ENCODE measurements at places on chromosomes 5 and 9.

DNA sequence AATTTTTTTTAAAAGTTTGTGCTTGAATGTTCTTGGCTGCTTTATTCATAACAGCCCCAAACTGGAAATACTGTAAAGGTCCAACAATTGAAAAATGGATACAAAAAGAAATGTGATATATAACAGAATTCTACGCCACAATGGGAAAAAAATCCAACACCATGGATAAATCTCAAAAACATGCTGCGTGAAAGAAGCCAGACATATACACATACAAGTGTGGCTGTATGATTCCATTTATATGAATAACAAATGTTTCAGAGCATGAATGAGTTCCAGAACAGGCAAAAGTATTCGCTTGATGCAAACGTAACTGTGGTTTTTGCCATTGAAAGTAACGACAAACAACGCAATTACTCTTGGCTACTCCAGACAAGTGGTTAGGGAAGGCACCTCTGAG lies 7.2 kb upstream of the SFXN1 start:
- no peak for DNase-seq

- no peak for DNase-seq
Observed at GRCh38 chr5:68406767-68407241, 191.2 kb downstream of the PIK3R1 start.

GRCh38 chr9:3397766-3398165 lies 128.0 kb downstream of the RFX3 start:
- DNase-seq: no peak

- DNase-seq: no peak
Observed at GRCh38 chr5:179805070-179805528, 1.6 kb downstream of the MGAT4B start.

- no peak for DNase-seq
Observed at GRCh38 chr5:129696636-129697035, 51.3 kb upstream of the MINAR2 start.

DNA sequence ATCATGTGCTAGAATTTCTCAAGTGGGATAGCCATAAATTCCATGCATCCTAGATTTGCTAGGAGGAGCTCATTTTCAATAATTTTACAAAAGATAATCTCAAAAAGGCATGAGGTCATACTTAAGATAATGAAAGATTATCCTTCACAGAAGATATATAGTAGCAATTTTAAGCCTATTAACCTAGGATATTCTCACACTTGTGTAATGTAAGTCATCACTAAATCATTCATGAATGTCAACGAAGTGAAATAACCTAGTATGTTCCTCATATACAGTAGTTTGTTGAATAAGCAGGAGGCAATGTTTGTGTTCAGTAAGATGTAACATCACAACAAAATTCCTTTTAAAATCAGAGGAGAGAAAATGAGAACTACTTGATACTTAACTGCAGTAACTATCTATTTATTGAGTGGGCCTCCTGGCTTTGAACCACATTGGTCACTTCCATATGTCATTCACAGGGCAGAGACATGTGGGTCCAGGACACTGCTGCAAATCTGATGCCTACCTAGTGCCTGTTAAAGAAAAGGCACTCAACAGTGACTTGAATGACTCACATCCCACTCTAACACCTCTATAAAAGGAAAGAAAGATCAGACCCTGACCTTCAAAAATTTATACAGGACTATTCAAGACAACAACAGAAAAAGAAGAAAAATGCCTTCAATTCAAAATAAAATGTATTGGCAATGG lies 8.2 kb downstream of the LIFR start:
- DNase-seq: no peak

GRCh38 chr9:104772714-104773510 lies 9.0 kb downstream of the NIPSNAP3B start:
- DNase-seq: no peak

DNA sequence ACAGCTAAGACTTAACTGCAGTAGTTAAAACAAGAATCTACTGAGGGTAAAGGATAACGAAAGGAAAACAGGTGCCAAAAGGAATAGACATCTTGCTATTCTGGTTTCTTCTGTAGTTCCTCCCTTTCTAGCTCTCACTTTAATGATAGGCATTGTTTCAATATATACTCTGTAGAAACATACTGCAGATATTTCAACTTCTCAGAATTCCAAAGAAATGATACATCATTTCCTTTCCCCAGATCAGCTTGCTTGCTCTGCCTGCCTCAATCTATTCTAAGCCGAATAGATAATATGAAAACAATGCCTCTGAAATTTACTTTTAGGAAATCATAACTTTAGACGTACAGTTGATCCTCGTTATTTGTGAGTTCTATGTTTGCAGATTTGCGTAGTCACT lies 46.3 kb downstream of the ACO1 start:
- peak; percentile 62 for DNase-seq

- DNase-seq: peak; percentile 69
Observed at GRCh38 chr9:83304686-83305085, 233.5 kb downstream of the FRMD3 start.

- DNase-seq: peak; percentile 36
Observed at GRCh38 chr9:96515621-96516470, 65.9 kb downstream of the HABP4 start.

DNA sequence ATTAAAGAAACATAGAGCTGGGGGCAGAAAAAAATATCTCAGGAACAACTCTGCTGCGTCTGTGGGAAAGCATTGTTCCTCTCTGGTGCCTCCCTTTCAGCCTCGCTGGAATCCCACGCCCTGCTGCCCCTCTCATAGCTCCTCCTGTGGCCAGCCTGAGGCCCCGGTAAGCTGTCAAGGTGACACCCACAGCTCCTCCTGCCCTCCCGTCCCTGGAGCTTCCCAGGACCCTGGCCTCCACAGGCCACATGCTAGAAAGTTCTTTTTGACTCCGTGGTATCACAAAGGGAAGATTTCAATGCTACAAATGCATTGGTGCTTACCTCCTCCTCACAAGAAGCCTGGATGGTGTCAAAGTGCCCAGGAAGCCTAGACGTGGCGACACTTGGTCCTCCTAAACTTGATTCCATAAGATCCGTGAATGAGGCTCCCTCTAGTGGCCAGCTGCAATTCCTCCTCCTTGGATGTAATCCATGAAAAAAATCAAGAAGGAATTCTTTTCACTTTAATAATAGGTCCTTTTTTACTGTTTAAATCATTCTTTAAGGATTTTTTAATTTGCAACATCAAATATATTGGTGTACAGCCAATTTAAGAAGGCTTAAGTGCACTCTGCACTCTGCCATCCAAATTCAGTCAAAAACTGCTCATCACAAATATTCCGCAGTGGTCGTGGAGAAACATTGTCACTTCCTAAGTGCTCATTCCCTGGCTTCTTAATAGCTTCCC lies 104.9 kb downstream of the CFAP90 start:
- peak; percentile 77 for DNase-seq

GRCh38 chr5:2627867-2628266 lies 123.6 kb downstream of the IRX2 start:
- DNase-seq: no peak

- no peak for DNase-seq
Observed at GRCh38 chr5:92455011-92455410, 1071.9 kb upstream of the ARRDC3 start.

DNA sequence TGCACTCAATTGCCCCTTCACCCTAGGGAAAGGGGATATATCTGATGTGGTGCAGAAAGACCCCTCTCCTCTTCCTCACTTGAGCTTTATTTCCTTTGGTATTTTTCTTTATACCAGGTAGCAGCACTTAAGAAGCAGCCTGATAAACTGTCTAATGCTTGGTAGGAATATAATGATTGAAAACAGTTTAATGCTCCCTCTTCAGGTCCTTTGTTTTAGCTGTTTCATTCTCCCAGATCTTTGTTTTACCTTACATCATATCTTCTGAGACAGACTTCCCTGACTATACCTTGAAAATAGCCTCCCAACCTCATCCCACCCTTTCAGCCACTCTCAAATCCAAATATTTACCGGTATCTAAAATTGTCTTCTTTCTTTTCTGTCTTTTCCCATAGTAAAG lies 87.9 kb downstream of the NUDT12 start:
- DNase-seq: no peak

DNA sequence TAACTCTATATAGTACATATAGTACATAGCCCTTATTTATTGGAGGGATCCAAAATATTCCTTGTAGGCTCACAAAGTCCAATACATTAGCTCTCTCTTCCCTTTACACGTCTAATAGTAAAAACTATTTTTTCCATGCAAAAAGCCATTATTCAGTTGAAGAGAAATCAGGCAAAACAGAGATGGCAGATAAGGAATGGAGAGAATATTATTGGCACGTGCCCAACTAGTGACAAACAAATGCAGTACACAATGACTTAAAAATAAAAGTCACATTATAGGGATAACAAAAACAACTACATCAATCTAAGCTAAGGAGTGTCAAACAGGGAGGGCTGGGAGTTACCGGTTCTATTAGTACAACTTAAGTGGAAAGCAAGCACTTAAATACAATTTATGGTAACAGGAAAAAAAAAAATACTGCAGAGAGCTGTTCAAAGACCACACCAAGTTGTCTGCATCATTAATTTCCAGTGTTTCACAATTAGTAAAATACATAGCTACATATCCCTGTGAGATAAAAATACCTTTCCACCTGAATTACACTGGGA lies 4.1 kb upstream of the SCAI start:
- DNase-seq: no peak

GRCh38 chr5:14775857-14776256 lies 95.7 kb downstream of the ANKH start:
- peak; percentile 61 for DNase-seq

DNA sequence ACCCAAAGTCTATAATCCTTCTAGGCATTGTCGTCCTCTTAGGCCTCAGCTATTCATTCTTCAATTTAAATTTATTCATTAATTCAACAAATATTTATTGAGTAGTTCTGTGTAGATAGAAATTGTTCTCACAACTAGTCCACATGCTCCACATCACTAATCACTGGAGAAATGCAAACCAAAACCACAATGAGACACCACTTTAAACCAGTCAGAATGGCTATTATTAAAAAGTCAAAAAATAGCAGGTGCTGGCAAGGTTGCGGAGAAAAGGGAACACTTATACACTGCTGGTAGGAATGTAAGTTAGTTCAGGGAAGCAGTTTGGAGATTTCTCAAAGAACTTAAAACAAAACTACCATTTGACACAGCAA lies 51.1 kb upstream of the TNFSF15 start:
- no peak for DNase-seq

DNA sequence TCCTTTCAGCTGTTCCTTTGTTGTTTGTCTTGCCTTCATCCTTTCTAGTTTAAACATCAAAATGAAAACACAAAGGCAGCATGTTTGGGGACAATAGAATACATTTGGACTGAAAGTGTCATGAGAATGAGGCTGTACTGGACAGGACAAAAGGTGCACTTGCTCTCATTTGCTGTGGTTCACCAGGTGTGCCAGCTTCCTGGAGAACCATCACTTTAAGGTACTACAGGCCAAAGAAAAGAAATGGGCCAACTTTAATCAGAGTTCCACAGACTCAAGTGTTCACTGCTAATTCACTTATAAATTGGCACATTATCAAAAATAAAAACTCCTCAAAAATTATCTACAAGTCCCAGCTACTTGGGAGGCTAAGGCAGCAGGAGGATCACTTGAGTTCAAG lies 53.8 kb downstream of the ABHD17B start:
- DNase-seq: no peak

- no peak for DNase-seq
Observed at GRCh38 chr5:12125895-12126294, 221.6 kb upstream of the CTNND2 start.

- DNase-seq: no peak
Observed at GRCh38 chr9:94899464-94900221, 173.1 kb downstream of the AOPEP start.

DNA sequence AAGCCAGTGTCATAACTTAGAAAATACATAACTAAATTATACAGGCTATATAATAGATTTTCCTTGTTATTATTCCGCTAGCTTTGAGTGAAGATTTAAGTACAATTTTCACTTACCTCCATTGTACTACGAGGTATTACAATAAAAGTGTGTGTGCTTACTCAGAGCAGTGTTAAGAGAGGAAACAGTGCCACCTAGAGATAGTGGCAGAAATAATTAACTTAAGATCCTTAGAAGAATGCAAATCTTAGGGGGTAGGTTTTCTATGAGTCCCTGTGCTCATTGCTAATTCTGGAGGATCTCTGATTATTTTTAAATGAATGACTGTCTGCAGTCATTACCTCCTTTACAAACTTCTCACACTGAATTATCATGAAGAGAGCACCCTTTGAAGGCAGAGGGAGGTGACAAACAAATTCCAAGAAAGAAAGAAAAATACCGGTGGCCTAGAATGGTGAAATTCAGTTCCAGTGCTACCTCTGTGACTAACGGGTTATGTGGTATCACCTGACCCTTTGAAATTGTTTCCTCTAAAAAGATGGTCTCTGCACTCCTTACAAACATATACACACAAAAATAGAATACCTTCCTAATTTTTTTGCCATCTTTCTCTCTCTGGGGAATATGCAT lies 379.8 kb downstream of the TRIM36 start:
- DNase-seq: no peak

GRCh38 chr5:56527174-56527573 lies 288.2 kb upstream of the MAP3K1 start:
- no peak for DNase-seq

DNA sequence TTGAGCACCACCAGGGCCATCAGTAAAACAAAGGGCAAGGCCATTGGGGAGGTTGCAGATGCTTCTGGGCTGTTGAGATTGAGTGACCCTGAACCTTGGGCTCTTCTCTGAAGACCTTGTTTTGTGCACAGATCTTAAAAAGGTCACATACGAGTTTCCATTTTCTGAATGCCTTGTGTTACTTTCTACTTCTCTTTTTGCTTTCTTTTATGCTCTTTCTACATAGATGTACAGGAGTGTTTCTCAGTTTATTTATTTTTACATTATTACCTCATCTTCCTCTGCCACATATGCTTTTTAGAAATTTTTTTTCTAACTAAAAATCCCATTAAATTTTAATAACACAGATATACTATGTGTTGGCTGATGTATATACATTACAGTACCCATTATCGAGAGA lies at the start of gene IFNA5:
IFNA5 (minus strand) TSS at position 101 of the 400 bp plus-strand sequence; CDS start at position 44, 57 bp downstream.
- DNase-seq: no peak

DNA sequence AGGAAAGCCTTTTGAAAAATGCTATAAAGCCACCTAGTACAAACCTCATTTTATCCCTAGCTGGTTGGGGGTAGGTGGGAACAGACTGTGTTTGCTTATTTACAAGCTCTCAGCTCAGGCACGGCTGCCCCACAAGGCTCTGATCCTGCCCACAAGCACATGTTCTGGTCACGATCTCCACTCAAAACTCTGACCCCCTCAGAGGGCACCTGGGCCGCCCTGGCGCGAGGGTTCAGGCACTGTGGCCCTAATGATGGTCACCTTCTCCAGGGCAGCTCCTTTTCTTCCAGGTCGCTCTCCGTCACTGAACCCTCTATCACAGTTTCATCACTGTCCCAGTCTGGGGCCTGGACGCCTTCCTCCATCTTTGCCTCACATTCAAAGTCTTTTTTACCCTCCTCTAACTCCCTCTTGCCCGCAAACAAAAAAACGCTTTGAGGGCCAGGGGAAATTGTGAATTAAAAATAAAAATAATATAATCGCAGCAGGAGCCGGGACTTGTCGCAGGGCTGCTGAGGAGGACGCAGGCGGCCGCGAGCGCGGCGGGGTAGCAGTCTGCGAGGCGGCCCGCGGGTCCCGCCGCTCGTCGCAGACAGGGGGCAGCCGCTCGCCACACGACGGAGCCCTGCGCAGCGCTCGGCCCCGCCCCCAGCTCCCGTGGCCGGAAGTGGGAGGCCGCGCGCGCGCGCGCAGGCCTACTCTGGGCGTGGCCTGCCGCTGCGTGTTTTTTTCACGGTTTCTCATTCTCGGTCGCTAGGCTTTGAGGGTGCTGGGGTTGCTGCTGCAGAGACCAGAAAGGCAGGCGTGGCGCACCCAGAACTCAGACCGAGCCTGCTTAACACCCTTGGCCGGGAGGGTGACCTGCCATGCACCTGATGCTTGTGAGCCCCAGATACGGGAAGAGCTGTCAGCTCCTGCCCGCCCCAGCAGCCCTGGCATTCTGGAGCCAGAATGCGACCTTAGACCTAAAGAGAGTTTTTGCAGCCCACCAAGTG lies at the start of gene ANKRD31:
ANKRD31 (minus strand) TSS at position 557 of the 995 bp plus-strand sequence; CDS start at position 365, 192 bp downstream.
- DNase-seq: peak; percentile 99
